ENCODE measurements at places on chromosomes 11 and 22.

DNA sequence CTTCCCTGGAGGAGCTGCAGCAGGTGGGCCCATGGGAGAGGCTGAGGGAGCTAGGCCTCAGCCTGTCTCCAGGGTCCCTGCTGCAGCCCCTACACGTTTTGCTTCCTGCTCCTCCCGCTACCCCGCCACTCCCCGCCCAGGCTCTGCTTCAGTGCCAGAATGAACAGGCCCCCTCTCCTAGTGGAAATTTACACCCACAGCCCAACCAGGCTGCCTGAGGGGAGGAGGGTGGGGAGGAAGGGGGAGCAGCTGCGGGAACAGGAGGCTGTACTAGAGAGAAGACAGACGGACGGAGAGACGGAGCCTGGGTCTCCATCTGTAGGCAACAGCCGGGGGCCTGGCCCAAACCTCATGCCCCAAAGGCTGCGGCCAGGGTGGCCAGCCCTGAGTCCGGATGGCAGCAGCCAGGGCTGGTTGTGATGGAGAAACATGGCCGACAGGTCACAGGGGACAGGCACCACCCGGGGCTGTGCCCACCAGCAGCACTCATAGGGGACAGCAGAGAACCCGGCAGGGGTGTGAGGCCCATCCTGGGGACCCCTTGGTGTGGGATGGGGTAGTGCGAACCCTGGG lies 20.6 kb downstream of the FLRT1 start:
- no peak for DNase-seq

GRCh38 chr22:35838855-35839576 lies 121.3 kb downstream of the APOL5 start:
- DNase-seq = no peak

GRCh38 chr11:61513143-61513765 lies 4.7 kb downstream of the LRRC10B start:
- DNase-seq = no peak

DNA sequence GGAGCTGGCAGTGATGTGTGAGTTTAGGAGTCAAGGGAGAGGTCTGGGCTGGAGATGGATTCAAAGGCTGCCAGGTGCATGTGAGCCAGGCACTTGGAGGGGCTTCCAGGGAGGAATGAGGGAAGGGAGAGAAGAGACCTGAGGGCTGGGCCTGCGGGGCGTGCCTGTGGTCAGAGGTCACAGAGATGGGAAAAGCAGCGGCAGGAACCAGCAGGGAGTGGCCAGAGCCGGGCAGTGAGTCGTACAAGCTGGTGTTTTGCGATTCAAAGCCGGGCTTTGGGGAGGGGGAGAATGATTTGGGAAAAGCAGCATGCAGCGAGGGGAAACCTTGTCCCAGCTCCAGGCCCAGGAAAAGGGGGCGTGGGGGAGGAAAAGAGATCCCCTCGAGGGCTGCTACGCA lies 96.9 kb upstream of the RTL6 start:
- no peak for DNase-seq

- no peak for DNase-seq
These were observed 6.5 kb upstream of the UCP2 start for GRCh38 chr11:73989156-73989555.

DNA sequence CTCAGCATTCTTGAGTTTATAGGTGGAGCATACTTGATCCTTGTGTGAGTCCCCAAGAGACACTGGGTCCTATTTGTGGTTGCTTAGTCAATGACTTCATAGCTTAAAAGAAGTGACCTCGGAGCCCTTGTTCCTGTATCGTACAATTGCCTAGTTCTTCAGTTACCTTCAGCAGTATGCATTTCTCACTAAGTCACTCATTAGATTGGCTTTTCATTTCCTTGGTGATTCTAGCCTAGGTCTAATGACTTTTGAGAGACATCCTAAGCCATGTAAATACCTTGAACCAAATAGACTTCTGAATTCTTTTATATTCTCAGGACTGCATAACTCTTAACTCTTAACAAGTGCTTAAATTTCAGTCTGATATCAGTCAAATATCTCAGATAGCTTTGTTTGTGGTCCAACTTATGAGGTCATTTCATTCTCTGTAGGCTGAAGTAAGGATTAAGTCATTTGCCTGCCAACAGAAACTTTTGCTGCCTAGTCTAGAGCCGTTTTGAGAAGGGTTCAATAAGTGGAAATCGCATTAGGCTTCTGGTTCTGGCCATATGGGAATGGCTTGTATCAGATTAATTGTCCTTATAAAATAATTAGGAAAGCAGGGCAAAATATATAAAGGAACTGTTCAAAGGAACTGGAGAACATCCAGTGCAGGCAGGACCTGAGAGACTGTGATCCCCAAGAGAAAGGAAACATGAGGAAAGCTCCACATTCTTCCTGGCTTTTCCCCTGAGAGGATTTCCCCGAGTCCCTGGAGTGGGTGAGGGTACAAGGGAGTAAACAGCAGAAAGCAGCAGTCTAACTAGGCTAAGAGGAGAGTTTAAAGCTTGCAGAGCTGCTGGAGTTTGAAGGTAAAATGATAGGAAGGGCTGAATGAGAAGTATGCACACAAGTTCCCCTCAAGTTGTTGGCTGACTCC lies 39.9 kb downstream of the TRAF6 start:
- no peak for DNase-seq

DNA sequence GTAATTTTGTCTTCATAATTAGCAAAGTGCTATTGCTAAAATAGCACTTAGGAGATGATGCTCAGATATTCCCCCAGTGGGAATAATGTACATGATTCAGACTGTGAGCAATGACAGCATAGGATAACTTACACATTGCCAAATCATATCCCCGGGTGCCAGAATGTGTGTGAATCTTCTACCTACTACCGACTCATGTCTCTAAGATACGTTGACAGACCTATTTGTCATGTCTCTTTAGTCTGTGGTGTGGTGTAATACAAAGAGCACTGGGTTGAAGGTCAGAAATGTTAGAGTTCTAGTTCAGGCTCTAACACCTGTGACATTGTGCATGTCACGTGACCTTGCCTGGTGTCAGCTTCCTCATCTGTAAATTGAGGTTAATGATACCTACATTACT lies 31.0 kb upstream of the PICALM start:
- DNase-seq = no peak

- DNase-seq = no peak
These were observed 59.0 kb downstream of the TMPRSS5 start for GRCh38 chr11:113647108-113647507.

GRCh38 chr11:13352711-13353110 lies 75.1 kb downstream of the BMAL1 start:
- no peak for DNase-seq

- DNase-seq = no peak
These were observed 454.7 kb downstream of the INSC start for GRCh38 chr11:15569305-15570025.

DNA sequence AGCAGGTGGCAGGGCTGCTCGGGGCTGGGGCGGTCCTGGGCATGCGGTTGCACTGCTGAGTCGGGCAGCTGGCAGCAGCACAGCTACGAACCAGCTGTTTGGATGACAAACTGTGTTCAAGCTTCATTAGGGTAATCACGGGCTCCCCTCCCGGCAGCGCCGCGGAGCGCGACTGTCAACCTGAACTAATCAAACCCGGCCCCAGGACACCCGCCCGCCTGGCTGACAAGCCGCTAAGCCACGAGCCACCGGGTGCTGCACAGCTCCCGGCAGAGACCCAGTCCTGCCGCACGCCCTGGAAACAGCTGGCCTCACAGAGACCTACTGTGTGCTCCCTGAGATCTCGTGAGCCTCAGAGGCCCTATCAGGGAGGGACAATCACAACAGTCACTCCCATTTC lies 60.6 kb upstream of the TCF20 start:
- DNase-seq = no peak

DNA sequence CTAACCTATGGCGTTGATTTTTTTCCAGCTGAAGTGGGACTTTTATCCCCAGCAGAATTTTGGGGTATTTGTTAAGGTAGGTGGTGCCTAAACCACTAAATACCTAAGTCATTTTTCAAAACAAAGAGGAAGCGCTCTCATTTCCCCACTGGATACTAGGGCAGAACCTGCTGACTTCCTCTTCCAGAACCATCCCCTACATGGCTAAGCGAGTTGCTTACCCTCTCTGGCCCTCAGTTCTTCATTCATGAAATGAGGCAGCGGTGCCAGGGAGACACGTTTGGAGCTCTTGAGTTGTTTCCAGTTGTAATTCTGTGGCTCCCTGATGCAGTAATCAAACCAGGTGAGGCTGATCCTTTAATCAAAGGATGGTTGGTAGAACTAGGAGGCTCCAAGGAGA lies 10.0 kb upstream of the MTMR3 start:
- no peak for DNase-seq

- no peak for DNase-seq
These were observed 324.0 kb upstream of the PLET1 start for GRCh38 chr11:112584672-112585071.

DNA sequence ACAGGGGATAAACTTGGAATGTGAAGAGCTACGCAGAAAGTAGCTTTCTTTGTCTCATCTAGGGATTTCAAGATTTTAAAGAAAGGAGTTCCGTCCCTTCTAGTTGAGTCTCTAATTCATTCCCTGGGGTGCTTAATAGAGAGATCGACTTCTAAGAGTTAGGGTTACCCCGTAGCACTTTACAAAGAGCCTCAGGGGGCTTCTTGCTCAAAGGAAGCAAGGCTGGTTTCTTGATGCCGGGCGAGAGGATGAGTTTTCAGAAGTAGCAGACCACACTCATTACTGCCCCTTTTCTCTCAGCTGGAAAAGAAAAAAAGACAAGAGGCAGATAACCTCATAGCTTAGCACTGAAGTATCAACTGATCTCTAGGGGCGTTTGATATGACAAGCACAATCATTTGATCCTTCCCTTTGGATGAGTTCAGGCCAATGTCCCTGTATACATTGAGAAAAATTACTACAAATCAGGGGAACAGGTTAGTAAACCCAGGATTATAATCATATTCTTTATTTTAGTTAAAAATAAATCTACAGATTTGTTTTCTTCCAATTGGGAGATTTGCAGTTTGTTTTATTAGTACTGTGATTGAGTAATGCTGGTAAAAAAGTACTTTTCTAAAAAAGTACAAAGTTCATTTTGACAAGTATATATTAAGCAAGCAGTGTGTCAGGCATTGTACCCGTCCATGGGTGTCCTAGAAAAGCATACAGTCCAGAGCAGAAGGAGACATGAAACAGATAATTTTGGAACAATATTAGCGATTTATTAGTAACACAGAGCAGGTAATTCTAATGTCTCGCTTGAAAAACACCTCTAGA lies 18.7 kb downstream of the ELMOD1 start:
- DNase-seq = no peak

DNA sequence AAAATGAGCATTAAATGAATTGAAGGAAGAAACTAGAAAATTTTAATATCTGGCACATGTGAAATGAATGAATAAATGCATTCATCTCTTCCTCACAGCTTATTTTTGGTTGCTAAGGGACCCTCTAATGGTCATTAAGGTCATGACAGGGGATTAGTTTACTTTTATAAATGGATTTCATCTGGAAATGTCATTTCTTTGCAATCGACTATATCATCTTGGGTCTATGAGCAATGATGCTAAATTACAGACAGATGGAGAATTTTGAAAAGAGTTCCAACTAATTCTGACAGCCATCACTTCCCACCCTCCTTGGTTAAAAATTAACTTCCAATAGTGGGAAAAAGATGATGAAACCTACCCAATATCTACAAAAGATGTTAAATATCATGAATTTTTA lies 98.0 kb downstream of the KIF18A start:
- no peak for DNase-seq

GRCh38 chr11:77167111-77167626 lies 39.1 kb downstream of the MYO7A start:
- DNase-seq = no peak

DNA sequence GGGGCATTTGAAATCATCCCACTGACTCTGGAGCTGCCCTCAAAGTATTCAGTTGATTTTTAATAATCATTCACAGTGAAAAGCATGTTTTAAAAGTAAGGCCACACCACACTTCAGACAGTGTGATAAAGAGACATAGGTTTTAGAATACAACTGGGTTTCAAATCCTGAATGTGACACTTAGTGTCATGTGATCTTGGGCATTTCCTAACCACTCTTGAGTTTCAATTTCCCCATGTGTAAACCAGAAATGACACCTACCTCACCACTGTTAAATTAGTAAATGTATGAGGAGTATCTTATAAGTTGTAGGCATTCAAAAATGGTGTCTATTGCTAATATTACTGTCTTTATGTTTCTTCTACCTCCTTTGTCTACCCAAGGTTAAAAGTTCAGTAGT lies 5.4 kb downstream of the TMEM123 start:
- no peak for DNase-seq

GRCh38 chr11:28621753-28622152 lies 513.6 kb downstream of the METTL15 start:
- DNase-seq = no peak

- no peak for DNase-seq
These were observed 560.1 kb upstream of the FAT3 start for GRCh38 chr11:91664521-91664920.

- DNase-seq = no peak
These were observed 334.5 kb downstream of the TTC28 start for GRCh38 chr22:28344918-28345703.

DNA sequence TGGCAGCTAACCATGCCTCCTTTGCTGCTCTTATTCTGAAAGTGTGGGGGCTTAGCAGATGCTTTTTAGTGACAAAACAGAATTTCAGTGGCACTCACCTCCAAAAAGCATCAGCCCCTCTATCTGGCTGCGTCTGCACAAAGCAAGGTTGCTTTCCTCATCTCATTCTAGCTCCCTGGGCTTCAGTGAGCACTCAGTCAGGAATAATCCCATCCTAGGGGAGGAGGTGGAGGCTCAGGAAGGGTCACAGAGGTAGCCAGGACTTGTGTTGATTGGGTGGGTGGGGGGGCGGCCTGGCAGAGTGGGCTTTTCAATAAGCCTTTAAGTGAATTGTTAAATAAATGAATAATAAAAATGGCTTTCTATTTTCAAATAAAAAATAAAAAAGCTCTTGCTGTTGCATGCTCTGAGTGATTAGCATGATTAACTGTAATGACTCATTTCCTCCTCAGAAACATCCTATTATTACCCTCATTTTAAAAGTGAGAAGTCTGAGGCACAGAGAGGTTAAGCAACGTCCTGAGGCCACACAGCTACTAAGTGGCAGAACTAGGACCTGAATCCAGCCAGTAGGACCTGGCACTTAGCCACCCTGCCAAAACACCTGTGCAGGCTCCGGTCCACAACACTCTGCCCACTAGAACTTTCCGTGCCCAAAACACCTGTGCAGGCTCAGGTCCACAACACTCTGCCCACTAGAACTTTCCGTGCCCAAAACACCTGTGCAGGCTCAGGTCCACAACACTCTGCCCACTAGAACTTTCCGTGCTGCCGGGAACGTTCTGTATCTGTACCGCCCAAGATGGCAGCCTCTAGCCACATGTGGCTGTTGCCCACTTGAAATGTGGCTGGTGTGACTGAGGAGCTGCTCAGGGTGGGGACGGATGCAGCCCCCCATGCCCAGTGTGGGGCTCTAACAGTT lies 5.5 kb downstream of the B3GAT1 start:
- no peak for DNase-seq

- no peak for DNase-seq
These were observed 1270.2 kb downstream of the BRD1 start for GRCh38 chr22:48557473-48557872.

GRCh38 chr11:65224930-65225278 lies 36.9 kb upstream of the POLA2 start:
- DNase-seq = no peak

GRCh38 chr11:76666408-76666807 lies 4.1 kb downstream of the LRRC32 start:
- DNase-seq = no peak

- DNase-seq = no peak
These were observed 86.5 kb downstream of the MYEOV start for GRCh38 chr11:69380451-69380901.

Measured in stimulated activated CD4-positive, alpha-beta T cell treated with anti-CD3 and anti-CD28 coated beads, Interleukin-4, amount 100 ng/mL, for 4 hours (primary cell).